GM12878 (cell line): ENCODE measurements at places on chromosomes 4 and X. TPM values are rescaled to one million over a fixed set of nuclear protein-coding genes. Genes with fewer than 3 reads are reported as not detected.

DNA sequence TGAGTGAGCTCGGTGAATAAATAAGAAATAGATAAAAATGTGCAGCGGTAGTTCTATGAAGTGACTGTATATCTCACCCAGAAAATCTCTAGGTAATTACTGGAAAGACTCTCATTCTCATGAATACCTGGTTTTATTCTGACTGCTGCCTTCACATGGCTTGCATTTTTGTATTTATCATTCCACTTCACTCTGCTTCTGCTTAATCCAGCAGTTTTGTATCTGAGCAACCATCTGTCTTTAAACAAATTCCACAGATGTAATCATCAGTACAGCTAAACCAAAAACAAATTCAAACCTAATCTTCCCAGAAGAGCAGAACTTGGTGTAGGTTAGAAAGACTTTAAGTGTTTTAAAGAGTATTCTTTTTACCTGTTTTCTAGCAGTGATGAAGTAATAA lies 11.2 kb upstream of the ALB start:
- no peak for DNase-seq

DNA sequence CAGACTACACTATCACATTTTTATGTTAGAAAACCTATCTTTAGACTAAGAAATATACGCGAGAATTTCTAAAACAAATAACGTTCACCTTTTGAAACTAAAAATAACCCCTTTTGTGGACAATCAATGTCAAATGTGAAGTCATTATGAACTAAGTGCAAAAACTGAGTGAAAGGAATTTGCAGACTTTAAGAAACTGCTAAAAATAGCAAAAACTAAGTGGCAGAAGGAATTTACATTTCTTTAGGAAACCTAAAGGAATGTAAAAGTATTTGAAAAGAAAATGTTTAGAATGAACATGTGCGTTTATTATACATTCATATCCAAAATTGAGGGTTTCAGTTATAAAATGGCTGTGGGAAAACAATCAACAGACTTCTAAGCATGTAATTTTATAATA lies 58.3 kb downstream of the VEGFC start:
- DNase-seq: no peak

GRCh38 chr4:35725131-35725530 lies 519.2 kb downstream of the ARAP2 start:
- no peak for DNase-seq

GRCh38 chr4:183905593-183906488 lies 734 bp downstream of the STOX2 start:
- no peak for DNase-seq

- DNase-seq: no peak
Observed at GRCh38 chr4:127284236-127284635, 348.5 kb upstream of the INTU start.

DNA sequence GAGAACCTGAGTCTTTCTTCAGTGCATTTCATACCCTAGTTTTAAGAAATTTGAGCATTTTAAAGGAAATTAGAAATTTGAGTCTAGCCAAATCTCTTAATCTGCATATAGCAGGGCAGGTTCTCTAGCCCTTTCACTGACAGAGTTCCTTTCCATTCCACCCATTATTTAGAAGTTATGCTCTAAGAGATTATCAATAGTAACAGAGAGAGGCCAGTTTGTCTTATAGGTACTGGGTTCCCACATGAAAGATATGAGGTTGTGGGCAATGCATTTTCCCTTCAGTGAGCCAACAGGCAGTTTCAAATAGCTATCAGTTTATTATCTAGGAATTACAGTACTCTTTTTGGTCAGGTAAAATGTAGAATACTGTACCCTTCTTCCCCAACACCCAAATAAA lies 7.3 kb upstream of the GALNT7 start:
- no peak for DNase-seq

- DNase-seq: no peak
Observed at GRCh38 chrX:53686151-53686885, at the start of gene HUWE1. Gene HUWE1, minus strand, starts transcription at chrX:53686719. Its CDS starts 32,612 bp downstream, at chrX:53654107.

GRCh38 chr4:13794819-13795565 lies 167.5 kb upstream of the BOD1L1 start:
- no peak for DNase-seq

DNA sequence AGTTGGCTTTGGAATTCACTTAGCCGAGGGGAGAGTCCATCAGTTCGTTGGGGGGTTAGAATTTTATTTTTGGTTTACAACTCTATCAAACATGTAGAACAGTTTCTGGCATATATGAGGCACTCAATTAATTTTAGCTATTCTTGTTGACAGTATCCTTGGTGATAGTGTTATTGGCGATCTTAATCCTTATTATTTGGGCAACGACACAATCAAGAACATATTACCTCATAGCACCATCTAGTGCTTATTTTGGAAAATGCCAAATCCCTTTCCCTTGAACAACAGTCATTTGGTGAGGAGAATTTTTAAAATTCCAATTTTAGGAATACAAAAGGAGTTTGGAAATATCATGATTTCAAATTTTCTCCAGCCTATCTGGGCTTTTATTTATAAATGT lies 17.9 kb upstream of the PGRMC1 start:
- DNase-seq: no peak

DNA sequence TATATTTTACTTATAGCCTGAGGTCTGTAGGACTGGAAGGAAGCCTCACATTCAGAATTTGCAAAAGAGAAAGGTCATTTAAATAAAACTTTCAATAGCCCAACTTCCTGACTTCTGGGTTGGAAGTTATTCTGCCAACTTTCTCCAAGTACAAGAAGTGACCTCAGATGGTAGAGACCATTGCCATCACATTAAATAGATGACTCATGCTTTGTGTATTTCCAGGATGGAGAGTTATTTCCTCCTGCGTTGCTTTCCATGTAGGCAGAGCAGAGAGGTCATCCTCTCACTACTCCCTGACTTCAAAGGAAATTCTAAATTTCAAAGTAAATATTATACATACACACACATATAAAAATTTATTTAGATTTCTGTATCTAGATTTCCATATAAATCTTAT lies 73.0 kb upstream of the NR3C2 start:
- DNase-seq: no peak

GRCh38 chrX:17242470-17242869 lies 132.5 kb upstream of the NHS start:
- DNase-seq: no peak

DNA sequence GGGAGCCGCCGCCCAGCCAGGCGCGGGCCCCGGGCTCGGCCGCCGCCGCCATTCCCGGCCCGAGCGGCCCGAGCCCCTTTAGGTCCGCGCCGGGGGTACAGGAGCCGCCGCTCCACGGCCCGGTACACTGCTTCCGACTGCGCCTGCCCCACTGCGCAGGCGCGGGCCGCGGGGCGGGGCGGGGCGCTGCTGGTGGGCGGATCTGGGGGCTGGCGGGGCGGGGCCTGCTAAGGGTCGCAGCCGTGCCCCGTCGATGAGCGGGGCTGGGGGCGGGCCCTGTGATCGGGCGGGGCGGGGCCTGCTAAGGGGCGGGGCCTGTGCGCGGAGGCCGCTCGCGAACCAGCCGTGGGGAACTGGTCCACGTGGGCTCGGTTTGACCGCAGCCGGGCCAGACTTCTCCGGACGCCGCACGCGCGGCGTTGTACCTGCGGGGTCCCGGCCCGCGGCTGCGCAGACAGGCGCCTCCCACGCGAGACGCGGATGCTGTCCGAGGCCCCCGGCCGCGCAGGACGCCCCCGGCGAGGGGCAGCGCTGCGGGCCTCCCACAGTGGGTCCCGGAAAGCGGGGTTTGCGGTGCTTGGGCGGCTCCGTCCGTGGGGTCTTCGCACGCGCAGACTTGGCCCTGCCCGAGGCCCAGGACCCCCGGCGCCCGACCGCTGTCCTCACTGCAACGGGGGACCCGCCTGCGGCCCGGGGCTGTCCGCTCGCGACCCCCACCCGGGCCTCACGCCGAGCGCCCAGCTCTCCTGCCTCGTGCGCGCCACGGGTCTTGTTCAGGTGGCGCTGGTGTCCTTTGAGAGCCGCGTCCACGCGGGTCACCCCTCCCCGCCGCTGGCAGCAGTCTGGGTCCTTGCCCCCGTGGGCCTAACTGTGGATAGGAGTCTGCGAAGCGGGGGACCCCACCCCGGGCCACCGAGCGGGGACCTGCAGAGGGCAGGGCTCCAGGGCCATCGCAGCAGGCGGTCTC lies at the start of gene DGKQ:
Gene DGKQ, minus strand, starts transcription at position 139 of the 967 bp plus-strand sequence. Its CDS starts 87 bp downstream, at position 52.
- no peak for DNase-seq

DNA sequence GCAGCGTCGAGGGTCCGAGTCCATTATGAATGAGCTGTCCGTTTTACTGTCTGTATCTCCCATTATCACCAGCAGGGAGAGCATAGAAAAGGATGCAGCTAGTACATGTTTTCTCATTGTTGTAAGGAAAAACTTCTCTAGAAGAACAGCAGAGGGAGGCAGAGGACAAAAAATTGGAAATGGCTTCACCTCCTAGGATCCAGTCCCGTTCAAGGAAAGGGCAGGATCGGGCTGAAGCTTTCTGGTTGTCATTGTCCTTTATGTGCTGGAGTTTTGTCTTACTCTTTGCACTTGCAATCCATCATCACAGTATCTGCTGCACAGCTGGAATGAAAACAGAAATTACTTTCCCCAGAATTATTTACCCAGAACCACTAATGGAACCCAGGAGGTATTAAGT lies 14.7 kb downstream of the NDP start:
- DNase-seq: peak; percentile 13

- no peak for DNase-seq
Observed at GRCh38 chr4:101171747-101172146, 175.6 kb downstream of the PPP3CA start.

GRCh38 chr4:124212815-124213630 lies 499.5 kb downstream of the ANKRD50 start:
- DNase-seq: no peak

DNA sequence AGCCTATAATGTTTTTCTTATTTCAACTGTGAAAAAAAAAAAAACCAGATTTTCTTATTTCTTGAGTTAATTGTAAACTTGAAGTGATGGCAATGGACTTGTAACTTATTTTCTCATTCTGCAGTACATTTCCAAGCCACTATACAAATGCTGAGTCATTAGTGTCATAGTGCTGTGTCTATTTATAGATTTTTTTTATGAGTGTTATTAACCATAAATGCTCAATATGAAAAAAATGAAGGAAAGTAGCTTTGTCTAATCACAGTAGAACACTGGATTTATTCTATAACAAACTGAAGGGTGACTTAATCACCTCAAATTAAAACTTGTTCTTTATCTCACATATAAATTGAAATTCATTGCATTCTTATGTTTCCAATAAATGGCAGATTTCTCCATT lies 718.6 kb downstream of the CCSER1 start:
- DNase-seq: no peak

- no peak for DNase-seq
Observed at GRCh38 chr4:15373363-15373762, 54.5 kb upstream of the C1QTNF7 start.

GRCh38 chrX:13028871-13029636 lies 15.4 kb downstream of the FAM9C start:
- DNase-seq: no peak

GRCh38 chr4:37818752-37819151 lies 7.7 kb upstream of the PGM2 start:
- no peak for DNase-seq

DNA sequence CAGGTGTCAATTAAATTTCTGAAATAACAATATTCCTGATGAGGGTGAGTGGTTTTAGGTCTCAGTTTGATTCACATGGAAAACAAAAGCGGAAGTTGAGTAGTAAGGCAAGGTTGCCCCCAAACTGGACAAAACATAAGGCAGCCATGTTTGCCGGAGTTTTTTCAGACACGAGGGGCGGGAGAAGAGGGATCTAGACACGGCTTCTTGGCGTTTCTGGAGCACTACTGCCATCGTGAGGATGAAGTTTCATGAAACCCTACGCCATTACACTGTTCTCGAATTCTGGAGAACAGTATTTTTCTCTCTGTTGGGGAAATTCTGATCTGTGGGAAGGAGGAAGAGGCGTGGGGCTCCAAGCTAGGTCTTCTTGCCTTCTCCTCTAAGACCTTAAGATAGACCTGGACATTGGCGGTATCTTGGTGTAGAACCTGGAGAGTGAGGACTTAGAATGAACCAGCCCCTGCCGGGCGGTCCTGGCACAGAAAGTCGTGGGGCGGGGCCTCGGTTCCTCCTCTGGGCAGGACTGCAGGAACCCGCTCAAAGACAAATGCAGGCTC lies 160.3 kb downstream of the OR13H1 start:
- peak; percentile 87 for DNase-seq

DNA sequence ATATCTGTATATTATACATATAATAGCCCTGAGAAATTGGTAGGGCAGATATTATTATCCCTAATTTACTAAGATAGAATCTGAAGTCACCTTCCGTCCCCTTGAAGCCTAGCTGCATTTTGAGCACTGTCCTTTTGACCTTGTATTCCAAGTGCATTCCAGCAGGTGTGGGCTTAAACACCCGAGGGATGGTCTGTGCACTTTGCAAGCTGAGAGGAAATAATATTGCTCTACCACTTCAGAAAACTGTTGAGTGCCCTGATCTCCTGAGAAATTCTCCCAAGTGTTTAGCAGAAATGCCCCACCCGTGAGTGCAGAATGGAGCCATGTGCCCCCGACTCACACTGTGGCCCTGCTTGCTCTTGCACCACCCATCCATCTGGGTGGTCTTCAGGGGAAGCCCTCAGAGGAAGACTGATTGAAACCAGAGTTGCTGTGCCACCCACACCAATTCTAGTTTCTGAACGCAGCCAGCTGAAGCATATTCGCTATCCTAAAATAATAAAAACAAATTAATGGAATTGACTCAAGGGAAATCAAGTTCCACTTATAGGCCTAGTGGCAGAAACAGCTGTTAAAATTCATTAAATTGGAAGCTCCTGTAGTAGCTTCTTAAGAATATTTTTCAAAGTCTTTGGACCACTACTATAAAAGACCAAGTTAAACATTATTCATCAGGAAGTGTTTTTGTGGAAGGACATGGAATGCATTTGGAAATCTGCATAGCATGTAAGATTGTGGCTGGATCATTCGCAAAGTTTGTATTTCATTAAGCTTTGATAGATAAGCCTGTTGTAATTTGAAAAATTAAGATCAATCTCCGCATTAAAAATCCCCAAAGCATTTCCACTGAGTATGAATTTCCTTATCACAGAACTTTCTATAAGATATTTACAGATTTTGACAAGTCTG lies 41.3 kb upstream of the PRKG2 start:
- DNase-seq: no peak

GRCh38 chr4:173521467-173522159 lies 8.4 kb downstream of the HAND2 start:
- no peak for DNase-seq

DNA sequence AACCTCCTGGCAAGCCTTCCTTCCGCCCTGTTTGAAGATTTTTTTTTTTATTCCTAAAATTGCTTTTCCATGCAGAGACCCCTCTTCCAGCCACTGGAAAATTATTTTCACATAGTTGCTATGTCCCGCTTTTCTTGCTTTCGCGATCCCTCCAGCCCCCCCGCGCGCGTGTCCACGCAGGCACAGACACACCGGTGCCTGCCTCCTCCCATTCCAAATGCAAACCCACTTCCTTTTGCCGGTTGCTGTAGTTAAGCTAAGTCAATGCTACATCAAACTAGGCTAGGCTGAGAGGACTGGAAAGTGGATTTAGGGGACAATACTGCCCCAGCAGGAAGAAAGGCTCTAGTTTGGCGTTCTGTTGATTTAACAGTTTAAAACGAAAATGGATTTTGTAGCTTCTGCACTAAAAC lies 111.0 kb downstream of the DHX15 start:
- DNase-seq: no peak

Gene CT83
- not detected in 2 replicates for polyA plus RNA-seq

Gene ADAMTS3
- not detected in 2 replicates for polyA plus RNA-seq

Gene S100P
- polyA plus RNA-seq: not detected in 2 replicates

Gene DRD5
- not detected in 2 replicates for polyA plus RNA-seq

Gene ADGRL3
- not detected in 2 replicates for polyA plus RNA-seq

Gene SMR3B
- polyA plus RNA-seq: not detected in 2 replicates

Gene FAM236B
- not detected in 2 replicates for polyA plus RNA-seq
